ENCODE measurements at places on chromosomes 12 and 14. TPM values are rescaled to one million over a fixed set of nuclear protein-coding genes. Genes with fewer than 3 reads are reported as not detected.

PROX2 gene
- 0.71 TPM for total RNA-seq

KRT85 gene
- not detected for total RNA-seq

GPR132 gene
- 49.5 TPM for total RNA-seq

TCTN1 gene
- total RNA-seq = 6.4 TPM

FAM90A1 gene
- total RNA-seq = not detected

CLEC9A gene
- not detected for total RNA-seq

RNASE7 gene
- total RNA-seq = not detected

RERGL gene
- not detected for total RNA-seq

MYO1A gene
- total RNA-seq = 5.1 TPM

KERA gene
- not detected for total RNA-seq

GLT8D2 gene
- not detected for total RNA-seq

SUOX gene
- 3.4 TPM for total RNA-seq

PIK3C2G gene
- total RNA-seq = not detected

NOC4L gene
- total RNA-seq = 17.0 TPM

PPP1R36 gene
- total RNA-seq = not detected

CLEC4D gene
- not detected for total RNA-seq

OVCH1 gene
- not detected for total RNA-seq

TBPL2 gene
- not detected for total RNA-seq

CLEC12A gene
- total RNA-seq = not detected

ADAM21 gene
- total RNA-seq = not detected

SERPINA12 gene
- not detected for total RNA-seq
